ENCODE measurements at places on chromosomes 7 and 10. TPM values are rescaled to one million over a fixed set of nuclear protein-coding genes. Genes with fewer than 3 reads are reported as not detected.
A peak's percentile ranks its signal among the peaks of the same experiment; 100 is the strongest.

CDHR1 gene
- total RNA-seq: 6.7 TPM

IGFBP1 gene
- not detected for total RNA-seq

IFIT1B gene
- total RNA-seq: not detected

DNA sequence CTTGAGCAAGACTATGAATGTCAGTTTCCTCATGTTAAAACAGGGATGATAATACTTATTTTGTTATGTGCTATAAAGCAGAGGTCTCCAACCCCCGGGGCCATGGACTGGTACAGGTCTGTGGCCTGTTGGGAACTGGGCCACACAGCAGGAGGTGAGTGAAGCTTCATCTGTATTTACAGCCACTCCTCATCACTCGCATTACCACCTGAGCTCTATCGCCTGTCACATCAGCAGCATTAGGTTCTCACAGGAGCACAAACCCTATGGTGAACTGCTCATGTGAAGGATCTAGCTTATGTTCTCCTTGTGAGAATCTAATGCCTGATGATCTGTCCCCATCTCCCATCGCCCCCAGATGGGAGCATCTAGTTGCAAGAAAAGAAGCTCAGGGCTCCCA, 365.3 kb upstream of the SMIM30 start:
- DNase-seq: no peak

- DNase-seq: peak; percentile 20
These were observed 82.5 kb upstream of the TMEM72 start for GRCh38 chr10:44828508-44829142.

GRCh38 chr7:107998660-107999480, 4.1 kb downstream of the LAMB1 start:
- DNase-seq: no peak

GRCh38 chr7:69114374-69114773, 483.9 kb upstream of the AUTS2 start:
- no peak for DNase-seq

GRCh38 chr7:151895631-151896031, 18.7 kb upstream of the PRKAG2 start:
- no peak for DNase-seq

DNA sequence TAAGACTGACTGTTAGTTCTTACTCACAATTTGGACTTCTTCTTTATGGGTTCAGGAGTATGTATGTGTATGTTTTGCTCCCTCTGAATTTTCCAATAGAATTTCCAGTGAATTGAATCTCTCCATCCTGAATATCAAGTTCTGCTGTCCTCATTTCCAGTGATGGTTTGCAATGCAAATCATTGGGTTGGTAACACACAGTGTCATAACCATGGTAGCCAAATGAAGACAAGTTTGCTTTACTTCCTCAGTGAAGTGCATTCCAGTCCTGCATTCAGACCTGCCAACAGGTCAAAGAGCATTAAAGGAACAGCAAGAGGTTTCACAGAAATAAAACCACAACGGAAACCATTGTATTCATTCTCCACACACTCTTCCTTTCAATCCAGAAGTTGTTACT, 15.2 kb downstream of the ITPRID1 start:
- no peak for DNase-seq

DNA sequence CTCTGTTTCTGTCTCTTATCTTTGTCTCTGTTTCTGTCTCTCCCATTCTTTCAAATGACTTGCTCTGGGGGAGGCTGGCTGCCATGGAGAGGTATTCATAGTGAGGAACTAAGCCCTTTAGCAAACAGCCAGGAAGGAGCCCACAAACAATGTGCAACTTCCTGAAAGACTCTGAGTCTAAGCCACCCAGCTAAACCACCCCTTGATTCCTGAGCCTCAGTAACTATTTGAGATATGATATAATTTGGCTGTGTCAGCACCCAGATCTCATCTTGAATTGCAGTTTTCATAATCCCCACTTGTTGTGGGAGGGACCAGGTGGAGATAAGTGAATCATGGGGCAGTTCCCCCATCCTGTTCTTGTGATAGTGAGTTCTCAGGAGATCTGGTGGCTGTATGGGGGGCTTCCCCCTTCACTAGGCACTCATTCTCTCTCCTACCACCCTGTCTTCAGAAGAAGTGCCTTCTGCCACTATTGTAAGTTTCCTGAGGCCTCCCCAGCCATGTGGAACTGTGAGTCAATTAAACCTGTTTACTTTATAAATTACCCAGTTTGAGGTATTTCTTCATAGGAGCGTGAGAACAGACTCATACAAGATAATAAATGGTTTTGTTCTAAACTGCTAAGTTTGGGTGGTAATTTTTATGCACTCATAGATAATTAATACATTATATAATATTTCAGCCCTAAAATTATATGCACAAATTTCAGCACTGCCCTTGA, 121.2 kb upstream of the FOXP2 start:
- DNase-seq: no peak

GRCh38 chr7:36787933-36788378, 63.7 kb upstream of the AOAH start:
- no peak for DNase-seq
